ENCODE measurements at places on chromosomes 3 and 15.

DNA sequence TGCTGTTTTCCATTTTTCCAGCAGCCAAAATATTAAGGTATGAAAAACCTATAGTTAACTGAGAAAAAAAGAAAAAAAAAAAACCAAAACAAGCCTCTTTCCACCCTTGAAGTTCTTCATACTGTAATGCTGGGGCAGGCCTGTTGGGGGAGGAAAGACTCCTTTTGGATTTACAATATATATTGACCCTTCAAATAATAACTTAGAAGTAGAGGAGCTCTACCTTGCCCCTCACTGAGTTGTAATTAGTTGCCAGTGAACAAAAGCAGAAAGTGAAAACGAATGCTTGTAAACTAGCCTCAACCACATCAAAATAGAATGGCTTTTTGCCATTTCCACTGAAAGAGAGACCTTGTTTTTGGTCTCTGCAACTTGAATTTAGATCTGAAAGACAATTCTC lies 326.6 kb downstream of the NR2F2 start:
- DNase-seq: no peak

GRCh38 chr15:100787567-100788417 lies 91.8 kb upstream of the ALDH1A3 start:
- DNase-seq: no peak

DNA sequence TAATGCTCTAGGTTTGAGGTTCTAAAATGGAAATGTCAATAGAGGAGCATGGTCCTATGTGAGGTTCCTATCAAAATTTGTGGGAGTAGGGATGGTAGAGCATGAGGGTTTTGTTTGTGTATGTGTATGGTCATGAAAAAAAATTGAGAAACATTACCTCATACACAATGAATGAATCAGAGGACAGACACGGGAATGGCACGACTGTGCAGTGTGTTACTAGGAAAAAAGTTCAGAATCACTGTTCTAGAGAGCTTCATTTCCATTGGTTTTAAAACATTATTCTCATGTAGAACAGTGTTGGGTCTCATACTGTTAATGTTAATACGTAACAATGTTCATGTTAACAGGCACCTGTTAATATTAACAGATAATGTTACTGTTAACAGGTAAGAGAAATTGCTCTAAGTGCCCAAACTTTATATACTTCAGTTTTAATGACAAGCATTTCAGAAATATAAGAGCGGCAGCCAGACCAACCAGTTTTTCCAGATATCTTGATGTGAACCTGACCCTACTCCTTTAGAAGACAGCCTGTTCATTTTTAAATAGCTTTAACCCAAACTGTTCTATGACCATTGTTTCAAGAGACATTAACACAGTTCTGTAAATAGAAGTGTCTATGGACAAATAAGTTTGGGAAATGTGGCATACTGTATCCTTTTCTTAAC lies 48.0 kb downstream of the SLC15A2 start:
- DNase-seq: no peak

GRCh38 chr15:54820098-54820497 lies 376.6 kb downstream of the RSL24D1 start:
- no peak for DNase-seq

DNA sequence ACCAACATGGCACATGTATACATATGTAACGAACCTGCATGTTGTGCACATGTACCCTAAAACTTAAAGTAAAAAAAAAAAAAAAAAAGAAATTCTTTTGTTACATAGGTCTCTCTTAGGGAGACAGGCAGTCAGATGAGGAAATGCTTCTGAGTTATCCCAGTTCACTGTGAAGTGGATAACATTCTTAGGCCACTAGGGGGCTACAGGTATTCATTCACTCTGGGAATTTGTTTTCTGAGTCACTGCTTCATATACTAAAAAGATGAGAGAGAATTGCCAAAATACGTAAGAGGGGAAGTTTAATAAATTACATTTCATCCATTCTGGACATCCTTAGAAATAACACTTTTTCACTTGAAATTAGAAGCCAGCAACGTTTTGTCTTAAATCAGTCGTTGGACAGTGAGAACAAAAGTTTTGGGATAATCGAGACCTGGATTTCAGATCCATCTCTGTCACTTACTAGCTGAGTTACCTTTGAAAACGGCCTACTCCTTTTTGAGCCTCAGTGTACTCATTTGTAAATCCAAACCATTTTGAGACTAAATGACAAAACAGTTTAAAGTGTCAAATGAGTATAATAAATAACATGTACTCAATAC lies 738.4 kb upstream of the ALCAM start:
- no peak for DNase-seq

- no peak for DNase-seq
Measured at GRCh38 chr3:187533797-187534196, 136.4 kb downstream of the SST start.

DNA sequence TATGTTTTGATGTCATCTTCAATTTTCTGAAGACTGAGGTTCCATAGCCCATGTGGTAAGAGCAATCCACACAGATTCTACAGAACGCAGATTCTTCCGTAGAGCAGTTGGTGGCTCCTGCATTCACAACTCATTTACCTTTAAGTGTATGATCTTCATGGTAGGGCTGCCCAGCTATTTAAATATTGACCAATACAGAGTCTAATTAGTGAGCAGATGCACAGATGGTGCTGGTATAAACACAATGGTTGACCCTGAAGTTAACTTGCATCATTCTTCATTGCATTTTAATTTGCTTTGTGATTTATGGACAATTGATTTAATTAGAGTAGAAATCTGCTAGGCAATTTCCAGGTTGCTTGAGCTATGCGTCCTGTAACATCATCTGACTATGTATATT lies 269.2 kb downstream of the SQOR start:
- no peak for DNase-seq

GRCh38 chr3:164365242-164365641 lies 713.1 kb downstream of the SI start:
- no peak for DNase-seq

GRCh38 chr3:56782906-56783305 lies 18.8 kb downstream of the ARHGEF3 start:
- no peak for DNase-seq

GRCh38 chr3:67104388-67104787 lies 106.3 kb downstream of the KBTBD8 start:
- DNase-seq: no peak

DNA sequence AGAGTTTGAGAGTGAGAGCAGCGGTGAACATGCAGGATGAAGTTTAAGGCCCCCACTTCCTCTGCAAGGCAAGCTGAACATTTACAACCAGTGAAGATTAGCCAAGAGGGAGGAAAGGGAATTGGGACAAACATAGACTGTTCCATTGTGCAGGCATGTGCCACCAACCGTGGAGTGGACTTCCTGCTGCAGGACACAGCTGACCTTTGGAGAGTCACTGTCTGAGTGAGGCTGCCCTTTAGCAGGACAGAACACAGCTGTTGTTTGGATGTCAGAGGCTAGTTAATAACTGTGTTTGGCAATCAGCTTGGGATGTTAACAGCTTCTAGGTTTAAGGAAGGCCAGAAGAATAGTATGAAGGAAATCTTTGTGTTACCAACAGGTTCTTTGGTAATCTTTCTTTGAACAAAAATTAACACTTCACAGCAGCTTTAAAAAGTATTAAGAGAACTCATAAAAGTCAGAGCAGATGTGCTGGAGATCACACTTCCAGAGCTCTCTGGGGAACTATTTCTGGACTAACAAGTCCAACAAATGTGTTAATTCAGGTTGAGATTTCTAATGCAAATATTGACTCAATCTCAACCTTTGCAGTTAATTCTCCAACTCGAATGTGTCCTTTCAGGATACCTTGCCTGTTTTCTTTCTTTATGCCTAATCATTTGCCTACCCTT lies 31.4 kb downstream of the CTDSPL start:
- DNase-seq: no peak

DNA sequence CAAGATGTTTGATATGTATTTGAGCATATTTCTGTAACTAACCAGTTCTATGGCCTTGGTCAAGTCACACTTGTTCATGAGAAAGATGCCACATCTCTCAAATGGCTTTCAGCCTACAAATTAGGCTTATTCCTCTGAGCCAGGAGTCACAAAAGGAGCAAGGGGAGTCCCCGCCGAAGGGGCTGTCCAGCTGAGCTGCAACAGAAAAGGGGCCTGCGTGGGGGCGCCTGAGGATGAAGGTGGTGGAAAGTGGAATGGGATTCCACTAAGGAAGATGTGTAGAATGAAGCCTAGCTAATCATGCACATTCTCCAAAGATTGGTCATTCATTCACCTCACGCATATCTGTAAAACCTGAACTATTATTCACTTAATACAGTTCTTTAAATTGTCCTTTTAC lies 19.1 kb downstream of the ALDH1L1 start:
- no peak for DNase-seq

DNA sequence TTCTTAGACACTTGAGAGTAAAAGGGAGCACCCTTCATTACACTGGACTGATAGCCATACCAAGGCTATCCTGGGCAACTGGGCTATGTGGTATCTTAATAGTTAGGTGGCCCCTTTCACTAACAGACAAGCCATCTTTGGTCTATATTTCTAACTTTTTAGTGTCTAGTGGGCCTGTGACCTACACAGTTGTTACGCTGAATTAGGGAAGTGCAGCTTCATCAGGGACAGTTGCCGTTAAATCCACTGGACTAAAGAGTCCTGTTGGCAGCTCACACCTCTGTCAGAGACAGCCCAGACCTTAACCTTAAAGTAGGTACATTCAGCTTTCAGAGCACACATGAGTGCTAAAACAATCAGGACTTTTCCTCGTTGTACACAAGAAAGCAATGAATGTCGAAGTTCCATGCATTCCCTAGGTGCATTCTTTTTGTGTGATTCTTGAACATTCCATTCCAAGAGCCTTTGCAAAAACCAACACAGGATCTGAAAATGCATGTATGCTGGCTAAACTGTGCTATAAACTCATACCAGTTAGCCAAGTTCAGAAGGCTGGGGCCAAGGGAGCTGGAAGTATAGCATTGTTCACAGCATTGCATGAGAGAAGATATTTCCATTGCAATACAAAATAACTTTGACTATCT lies 230.2 kb upstream of the EIF1B start:
- DNase-seq: no peak

- no peak for DNase-seq
Measured at GRCh38 chr3:62051506-62051905, 321.8 kb downstream of the FEZF2 start.

- DNase-seq: no peak
Measured at GRCh38 chr3:63910891-63911290, 1.3 kb downstream of the SCAANT1 start.

DNA sequence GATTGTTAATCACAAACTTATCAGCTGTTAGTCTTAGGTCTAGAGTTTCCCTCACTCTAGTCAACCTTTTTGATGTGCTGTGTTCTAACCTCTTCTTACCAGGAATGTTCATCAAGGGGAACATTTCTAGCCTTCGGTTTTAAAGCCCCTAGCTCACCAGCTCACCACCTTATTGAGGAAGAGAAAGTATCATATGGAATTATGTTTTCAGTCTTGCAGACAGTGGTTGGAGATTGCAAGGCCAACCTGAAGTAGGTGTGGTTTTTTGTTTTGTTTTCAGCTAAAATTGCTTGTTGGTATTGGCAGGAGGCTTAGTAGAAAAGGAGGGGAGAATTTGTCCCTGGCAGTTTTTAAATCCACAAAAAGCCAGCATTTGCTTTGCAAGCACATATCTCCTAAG lies 48.4 kb upstream of the CCDC80 start:
- DNase-seq: no peak

DNA sequence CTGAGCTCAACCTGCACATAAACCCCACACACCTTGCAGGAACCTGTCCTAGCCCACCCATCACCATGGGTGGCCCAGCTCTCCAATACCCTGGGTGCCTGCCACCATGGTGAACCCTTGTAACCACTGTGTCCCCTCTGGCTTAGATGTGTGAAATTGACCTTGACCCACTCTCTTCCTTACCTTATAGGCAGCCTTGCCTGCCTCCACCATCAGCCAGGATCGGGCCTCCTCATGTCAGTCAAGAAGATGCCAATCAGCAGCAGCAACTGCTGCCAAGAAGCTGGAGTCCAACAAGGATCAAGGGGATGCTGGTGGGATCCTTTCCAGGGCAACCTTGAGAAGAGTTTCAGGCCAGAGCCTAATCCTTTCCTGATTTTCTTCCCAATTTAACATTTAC lies 8.8 kb upstream of the CYP11A1 start:
- no peak for DNase-seq

DNA sequence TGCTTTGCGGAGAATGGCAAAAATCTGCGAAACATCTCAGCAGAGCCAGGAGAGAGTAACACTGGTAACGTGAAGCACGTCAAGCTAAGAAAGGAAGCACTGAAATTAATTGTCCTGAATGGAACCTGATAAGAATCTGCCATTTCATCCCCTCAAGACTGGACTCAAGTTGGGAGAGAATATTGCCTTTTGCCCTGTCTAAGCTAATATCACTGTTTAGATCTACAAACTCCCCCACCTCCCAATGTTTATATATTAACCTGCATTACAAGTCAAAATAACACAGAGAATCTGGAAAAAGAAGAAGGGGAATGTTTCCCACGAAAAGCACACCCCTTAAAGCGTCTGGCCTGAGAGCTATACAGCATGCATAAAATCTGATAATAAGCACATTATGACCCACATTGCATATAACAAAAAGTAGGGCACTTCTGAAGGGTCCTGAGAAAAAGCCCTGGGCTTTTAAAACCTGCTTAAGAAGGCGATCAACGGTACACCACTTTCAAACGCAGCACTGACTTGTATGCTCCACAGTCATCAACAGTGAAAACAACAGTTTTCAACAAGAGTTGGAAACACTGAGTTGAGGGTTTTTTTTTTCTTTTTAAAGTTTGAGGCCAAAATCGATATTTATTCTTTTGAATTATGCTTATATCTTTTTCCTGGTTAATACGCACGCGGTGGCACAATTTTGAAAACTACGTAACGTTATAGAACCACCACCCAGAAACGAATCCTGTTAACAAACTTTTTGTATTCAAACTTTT lies 1.4 kb upstream of the KAT2B start:
- DNase-seq: no peak

- no peak for DNase-seq
Measured at GRCh38 chr15:66833803-66834202, 131.8 kb downstream of the SMAD6 start.

- DNase-seq: no peak
Measured at GRCh38 chr3:33132019-33132360, 18.2 kb downstream of the CRTAP start.

- DNase-seq: no peak
Measured at GRCh38 chr3:64463981-64464380, 223.8 kb downstream of the ADAMTS9 start.

DNA sequence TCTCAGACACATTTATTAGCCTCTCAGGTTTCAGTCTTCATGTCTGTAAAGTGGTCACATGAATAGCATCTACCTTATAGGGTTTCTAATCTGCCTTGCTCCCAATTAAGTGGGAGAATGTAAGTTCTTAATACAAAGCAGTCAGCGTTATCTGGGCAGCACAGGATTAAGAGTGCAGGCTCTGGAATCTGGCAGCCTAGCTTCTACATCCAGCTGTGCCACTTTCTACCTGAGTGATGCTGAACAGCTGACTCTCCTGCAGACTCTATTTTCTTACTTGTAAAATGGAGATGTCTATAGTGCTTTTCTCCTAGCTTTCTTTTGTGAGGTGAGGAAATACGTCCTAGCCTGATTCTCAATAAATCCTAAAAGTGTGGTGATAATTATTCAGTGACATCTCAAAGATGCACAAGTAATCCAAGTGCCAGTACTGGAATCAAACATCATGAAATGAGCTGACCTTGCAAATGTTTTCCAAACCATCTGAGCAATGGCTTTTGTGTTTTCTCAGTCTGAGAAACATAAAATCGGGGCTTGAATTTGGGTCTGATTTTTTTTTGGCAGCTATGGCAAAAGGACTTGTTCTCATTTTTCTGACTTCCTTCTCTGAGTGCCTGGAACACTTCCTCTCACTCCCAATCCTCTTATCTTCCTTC lies 232.2 kb upstream of the FEZF2 start:
- DNase-seq: no peak
